Uterus (tissue), 4 donors: ENCODE measurements at places on chromosomes 11 and 22.
A peak's percentile ranks its signal among the peaks of the same experiment; 100 is the strongest.

DNA sequence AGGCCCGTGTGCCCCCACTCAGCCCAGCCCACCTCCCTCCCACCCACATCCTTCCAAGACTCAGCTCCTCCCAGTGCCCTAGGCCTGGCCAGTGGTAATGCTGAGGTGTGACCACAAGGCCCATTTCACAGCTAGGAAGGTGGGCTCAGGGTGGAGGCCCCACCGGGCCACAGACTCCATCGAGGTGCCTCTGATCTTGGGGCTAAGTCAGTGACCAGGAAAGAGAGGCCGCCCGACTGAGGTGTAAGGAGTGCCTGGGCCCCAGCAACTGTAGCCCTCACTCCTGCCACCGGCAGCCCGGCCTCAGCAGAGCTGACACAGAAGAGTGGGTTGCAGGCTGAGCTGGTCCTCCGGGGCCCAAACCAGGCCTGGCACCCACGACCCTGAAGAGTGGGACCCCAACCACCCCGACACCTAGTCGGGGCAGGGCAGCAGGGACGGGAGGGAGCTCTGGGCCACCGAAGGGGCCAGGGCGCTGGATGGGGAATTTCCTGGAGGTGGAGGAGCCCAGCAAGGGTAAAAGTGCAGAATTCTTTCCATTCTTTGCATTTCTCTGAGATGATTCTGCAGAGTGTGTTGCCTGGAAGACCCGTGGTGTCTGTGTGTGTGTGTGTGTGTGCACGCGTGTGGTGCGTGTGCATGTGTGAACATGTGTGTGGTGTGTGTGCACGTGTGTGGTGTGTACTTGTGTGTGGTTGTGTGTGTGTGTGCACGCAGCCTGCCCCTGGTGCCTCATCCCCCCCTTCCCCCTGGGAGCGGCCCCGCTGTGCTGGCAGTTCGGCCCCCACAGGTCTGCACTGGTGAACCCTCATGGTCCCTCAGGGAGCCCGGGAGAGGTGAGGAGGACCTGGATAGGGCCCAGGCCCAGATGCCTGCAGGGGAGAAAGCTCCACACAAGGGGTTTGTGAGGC is 8.3 kb upstream of the PIM3 start:
- no peak for DNase-seq

- no peak for DNase-seq
Observed at GRCh38 chr11:121508449-121508848, 55.7 kb upstream of the SORL1-AS1 start.

DNA sequence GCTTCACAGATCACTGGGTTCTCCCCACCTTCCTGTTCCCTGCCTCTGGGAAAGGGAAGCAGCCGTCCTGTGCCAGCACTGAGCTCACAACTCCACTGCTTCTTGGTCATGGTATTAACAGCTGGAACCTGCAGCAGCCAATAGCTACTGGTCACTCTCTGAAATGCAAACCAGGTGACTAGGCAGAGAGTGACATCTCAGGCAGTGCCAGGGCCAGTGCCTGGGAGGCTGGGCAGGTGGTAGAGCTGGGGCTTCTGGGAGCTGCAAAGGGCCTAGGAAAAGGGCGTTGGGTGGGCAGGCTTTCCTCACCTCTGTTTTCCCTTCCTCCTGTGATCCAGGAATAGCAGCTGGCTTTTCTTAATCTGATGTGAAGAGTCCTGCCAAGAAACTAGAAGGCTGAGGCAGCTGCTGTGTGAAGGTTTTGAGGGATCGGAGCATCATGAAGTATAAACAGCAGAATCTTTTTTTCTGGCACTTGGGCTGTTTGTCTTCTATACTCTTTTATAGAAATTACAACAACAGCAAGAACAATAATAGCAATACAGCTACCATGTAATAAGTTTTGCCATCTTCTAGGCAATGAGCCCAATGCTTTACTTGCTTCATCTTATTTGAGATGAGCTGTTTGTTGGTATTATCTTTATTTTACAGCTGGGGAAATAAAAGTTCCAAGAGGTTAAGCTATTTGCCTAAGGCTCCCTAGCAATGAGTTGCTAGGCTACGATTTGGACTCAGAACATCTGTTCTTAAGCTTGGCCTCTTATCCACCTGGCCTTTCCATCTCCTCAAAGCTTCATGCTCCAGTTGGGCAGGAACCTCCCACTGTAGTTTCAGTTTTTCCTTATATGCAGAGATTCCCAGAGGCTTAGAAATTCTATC is 22.0 kb upstream of the CD44 start:
- DNase-seq = peak; percentile 79

DNA sequence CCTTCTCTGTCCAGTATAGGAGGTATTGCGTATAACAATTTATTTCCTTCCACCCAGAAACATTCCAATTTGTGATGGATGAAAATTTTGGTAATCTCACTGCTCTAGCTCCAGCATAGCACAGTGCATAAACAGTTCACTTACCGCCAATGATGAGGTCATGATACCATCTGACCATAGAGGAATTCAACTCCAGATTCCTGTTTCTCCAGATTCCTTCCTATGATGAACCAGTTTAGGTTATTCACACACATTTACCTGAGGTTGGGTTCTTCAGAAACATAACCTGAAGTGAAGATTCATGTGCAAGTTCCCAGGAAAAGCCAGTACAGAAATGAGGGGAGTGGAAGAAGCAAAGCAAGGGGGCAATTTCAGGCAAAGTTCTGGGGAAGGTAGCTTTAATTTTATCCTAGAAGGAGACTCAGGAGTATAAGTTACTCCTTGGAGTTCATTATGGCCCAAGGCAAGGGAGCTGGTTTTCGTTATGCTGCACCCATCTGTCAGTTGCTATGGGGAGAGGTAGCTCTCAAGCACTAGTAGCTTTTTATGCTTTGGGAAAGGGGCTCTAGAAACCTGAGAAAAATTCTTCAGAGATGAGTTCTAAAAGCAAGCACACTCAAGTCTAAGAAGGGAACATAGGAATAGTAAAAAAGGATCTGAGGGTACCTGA is 121.6 kb downstream of the CASP12 start:
- DNase-seq = no peak

DNA sequence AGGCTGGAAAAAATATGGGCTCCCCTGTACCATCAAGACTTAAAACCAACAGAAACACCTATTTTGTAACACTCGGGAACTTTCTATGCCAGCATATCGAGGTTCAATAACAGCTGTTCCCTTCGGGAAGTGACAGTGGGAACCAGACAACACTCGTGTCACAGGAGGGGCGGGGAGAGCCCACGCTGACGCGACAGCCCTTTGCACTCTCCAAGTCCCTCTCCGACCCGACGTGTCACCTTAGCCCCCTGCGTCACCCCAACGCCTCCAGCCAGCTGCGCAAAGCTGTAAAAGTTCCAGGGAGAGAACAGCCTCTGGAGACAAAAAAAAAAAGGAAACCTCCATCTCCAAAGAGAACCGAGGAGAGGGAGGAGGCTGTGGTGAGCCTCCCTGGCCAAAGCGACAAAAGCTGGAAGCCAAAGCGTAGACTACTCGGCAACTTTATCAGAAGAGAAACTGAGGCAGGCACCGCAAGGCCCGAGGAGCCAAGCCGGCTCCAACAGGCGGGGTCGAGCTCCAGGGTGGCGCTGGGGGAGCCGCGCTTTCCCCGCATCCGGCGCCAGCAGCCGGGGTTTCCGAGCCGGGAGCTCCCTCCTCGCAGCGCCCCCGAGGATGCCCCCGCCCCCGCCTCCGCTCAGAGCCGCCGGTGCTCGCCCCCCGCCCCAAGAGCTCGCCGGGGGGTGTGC is 751 bp downstream of the ARFGAP3 start:
- DNase-seq = peak; percentile 47

DNA sequence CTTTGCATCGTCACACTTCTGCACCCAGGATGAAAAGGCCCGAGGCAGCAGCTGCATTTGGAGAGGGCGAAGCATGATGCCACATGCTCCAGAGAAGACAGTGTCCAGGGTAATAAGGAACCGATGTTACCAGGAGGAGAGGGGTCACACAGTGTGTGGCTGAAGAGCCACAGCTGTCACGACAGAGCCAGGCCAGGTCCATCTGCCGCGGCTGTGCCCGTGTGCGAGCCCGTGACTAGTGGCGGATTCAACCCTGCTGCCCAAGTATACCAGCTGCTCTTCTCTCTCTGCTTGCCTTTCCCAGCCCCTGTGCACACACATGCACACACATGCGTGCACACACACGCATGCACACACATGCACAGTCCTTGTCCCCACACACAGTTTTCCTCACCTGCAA is 1432.5 kb downstream of the BRD1 start:
- DNase-seq = no peak

- no peak for DNase-seq
Observed at GRCh38 chr22:41597635-41597953, 8.0 kb upstream of the PMM1 start.

GRCh38 chr22:41485033-41485432 is 16.1 kb downstream of the ACO2 start:
- DNase-seq = no peak

DNA sequence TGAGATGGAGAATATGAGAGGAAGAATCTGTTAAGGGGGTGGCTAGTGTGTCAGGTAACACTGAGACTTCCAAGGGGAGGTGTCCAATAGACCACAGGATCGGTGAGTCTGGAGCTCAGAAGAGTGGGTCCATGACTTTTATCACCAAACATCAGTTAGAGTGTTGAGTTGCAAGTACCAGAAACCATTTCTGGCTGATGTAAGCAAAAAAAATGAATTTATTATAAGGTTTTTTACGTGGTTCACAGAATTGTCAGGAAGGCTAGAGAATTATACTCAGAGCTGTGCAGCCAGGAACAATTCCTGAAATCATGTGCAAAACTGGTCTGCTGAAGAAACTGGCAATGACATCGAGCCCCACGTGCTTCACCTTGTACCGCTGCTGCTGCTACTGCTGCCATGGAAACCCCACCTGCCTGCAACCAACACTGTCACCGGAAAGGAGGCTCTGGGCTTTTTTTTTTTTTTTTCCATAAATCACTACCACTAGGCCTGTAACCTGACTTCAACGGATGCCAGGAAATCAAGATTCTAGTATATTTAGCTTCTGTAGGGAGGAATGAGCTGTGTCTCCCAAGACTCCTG is 16.6 kb upstream of the STK33 start:
- DNase-seq = no peak

DNA sequence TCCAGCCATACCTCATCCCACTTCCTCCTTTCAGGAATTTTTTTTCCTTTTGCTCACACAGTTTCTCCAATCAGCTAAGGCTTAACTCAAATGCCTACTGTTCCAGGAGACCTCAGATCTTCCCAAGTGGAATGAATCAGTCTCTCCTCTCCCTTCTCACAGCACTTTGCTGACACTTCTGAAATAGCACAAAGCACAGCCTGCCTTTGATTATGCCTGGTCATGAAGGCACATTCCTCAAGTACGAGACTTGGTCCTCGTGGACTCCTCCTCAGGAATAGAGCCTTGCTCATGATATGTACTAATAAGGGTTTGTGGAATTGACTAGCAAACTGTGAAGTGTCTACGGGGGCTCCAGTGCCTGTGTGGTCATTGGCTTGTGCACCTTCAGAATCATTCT is 176.7 kb upstream of the TENM4 start:
- no peak for DNase-seq

DNA sequence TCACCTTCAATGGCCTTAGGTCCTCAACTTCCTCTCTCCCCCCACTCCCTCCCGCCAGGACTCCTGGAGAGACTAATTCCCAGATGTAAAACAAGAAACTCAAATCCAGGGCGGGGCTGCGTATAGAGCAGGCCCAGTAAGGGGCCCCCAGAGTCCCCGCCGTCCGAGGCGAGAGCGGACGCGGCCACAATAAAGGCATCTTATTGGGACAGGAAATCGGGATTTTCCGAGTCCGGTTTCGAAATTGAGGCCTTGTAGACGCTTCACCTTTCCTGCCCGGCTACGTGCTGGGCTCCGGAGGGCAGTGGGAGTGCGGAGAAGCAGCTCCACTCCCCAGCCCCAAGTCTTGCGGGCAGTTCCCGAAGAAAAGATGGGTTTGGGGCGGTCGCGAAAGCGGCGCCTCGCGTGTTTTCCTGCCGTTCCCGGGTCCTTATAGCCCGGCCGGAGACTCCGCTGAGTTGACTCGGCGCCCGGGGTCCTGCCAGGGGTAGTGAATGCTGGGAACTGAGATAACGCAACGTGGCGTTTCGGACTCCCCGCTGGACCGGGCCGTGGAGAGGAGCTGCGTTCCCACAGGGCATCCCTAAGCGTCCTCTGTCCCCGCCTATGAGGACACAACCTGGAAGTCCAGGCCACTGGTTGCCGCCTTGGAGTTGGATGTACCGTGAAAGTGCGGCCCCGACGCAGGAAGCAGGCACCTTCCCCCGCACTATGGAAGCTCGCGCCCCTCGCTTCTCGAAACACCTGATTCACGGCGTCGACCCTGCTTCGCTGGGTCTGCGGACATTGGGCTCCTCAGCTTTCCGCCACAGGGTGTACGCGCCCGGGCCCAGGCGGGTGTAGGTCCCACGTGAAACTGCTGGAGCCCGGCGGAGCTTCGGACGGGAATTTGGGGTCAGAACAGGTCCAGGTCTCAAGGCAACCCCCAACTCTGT is 4.8 kb upstream of the CHRM1 start:
- no peak for DNase-seq

- DNase-seq = no peak
Observed at GRCh38 chr22:44404341-44405020, 91.7 kb upstream of the SHISAL1 start.

DNA sequence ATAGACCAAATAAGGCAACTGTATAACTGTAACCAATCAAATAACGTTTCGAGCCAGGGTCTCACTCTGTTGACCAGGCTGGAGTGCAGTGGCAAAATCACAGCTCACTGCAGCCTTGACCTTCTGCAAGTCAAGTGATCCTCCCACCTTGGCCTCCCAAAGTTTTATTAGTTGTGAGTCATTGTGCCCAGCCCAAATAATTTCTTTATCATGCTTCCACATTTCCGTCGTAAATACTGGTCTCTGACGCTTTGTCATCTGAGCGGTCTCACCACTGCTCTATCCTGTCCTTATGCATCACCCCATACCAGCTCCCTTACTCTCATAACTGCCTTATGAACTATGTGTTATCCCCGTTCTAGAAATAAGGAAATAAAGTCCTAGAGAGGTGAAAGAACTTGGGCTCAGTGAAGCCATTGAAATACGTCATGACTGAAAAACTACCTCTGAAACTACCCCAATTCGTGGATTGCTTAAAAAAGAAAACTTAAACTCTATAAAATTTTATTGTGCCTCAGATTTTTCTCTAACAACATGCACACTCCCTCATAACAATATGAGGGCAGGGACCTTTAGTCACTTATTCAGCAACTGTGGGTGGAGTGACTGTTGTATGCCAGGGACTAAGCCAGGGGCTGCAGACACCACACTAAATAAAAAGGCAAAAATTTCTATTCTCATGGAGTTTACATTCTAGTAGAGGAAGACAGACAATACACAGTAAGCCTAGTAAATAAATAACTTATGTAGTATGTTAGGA is 15.8 kb upstream of the RTN4RL2 start:
- DNase-seq = no peak

GRCh38 chr11:35313760-35314153 is 105.6 kb downstream of the SLC1A2 start:
- DNase-seq = no peak

GRCh38 chr11:102592634-102593581 is 32.2 kb downstream of the MMP20 start:
- DNase-seq = no peak

GRCh38 chr11:112469376-112469775 is 208.7 kb upstream of the PLET1 start:
- DNase-seq = no peak

- peak; percentile 63 for DNase-seq
Observed at GRCh38 chr11:65180877-65181568, 705 bp upstream of the CAPN1 start.

- no peak for DNase-seq
Observed at GRCh38 chr11:23021287-23021863, 161.1 kb upstream of the CCDC179 start.
